PC-9 (cell line): ENCODE measurements at places on chromosomes 7 and 10.

GRCh38 chr10:89207801-89208551, 859 bp upstream of the CH25H start:
- no peak for DNase-seq

DNA sequence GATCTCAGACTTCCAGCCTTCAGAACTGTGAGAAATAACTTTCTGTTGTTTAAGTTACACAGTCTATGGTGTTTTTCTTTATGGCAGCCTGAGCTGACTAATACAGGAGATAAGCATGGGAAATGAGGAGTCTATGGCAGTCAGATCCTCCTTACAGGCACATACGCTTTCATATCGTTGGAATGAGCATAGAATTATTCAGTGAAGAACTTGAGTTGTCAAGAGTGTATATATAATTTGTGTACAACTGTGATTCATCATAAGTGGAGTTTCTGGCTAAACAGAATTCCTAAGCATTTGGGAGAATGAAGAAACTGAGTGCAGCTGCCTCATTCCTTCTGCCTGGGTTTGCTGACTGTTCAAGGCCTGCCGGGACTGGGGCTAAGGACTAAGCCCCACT, 516.7 kb downstream of the ADRA2A start:
- no peak for DNase-seq

GRCh38 chr7:19932549-19933249, 159.3 kb upstream of the TMEM196 start:
- no peak for DNase-seq

DNA sequence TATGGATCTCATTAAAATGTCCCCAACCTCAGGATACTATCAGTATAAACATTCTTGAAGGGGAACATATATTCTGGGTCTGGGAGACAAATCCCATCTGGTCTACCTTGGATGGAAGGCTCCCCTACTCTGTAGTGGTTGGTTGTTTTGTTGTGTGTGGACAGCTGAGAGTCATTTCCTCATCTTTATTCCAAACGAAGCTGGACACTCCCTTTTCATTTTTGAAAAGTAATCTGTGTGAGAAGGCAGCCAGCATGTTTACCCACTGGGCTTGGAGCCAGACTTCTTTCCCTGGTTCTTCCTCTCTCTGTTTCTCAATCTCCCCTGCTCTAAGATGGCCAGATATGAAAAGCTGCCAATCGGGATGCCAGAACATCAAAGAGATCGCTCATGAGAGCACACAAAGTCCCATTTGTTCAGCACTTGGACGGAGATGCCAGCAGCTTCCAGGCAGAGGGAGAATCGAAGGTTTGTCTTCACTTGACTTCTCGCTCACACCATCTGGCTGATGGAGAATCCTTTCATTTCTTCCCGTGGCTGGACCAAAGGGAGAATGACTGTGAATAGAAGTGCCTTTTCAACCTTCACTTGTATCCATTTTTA, 108.1 kb upstream of the AGR3 start:
- DNase-seq: peak; percentile 92

DNA sequence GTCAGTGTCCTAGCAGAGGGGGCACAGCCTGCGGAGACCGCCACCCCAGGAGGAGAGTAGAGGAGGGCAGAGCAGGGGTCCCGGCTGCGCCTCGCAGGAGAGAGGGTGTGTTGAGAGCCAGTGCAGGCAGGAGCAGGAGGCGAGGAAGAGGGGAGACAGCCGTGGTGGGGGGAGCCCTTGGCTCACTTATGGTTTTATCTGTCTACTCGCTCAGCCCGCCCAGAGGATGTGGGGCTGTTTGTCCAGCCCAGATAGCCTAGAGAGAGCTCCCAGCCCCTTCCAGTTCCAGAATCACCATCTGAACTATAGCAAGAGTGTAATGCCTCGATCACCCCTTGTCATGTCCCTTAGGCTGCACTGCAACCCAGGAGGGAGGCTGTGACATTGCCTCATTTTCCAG, 26.6 kb downstream of the SLC29A3 start:
- DNase-seq: no peak

GRCh38 chr10:89470628-89471027, 56.3 kb downstream of the IFIT5 start:
- DNase-seq: no peak

DNA sequence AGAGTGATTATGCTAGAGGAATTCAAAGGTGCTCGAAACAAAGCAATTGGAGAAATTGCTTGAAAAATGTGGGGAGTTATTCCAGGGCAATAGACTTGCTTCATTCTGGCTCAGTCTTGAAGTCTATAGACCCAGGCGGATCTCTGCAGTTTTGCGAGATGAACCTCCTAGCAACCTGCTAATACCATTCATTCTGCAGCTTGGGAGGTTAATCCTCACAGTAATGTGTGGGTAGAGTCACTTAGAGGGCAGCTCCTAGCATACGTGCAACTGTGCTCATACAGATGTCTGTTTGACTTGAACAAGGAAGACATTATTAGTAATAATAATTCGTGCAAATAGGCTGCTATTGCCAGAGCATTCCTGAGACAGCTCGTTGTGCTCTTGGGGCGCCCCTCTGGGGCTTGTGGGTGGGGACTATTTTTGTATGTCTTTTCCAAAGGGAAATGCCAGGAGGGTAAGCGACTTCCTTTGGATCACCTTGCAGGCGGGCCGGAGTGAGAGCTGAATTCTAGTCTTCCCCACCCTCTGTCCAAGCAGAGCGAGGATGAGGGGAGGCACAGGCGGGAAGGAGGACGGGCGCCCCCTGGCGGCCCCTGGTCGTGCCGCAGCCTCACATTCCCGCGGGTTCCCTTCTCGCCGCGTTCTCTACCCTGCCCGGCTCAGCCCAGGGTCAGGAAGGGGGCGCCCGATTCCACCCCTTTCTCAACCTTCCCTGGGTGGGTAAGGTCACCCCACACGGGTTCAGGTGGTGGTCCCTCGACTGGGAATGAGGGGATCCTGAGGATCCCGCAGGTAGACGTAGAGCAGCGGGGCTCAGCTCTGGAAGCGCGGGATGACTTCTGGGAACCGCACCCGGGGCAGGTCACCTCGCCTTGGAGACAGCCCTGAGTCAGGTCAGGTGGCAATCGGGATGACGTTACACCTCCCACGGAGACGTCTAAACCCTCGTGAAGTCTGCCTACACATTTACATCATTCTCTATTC, 241.5 kb downstream of the PHTF2 start:
- DNase-seq: no peak

- DNase-seq: peak; percentile 41
Measured at GRCh38 chr10:119250641-119251314, 43.4 kb downstream of the GRK5 start.

GRCh38 chr7:127938588-127938987, 92.6 kb downstream of the LRRC4 start:
- DNase-seq: no peak

- no peak for DNase-seq
Measured at GRCh38 chr7:101399759-101400158, 37.1 kb downstream of the COL26A1 start.

DNA sequence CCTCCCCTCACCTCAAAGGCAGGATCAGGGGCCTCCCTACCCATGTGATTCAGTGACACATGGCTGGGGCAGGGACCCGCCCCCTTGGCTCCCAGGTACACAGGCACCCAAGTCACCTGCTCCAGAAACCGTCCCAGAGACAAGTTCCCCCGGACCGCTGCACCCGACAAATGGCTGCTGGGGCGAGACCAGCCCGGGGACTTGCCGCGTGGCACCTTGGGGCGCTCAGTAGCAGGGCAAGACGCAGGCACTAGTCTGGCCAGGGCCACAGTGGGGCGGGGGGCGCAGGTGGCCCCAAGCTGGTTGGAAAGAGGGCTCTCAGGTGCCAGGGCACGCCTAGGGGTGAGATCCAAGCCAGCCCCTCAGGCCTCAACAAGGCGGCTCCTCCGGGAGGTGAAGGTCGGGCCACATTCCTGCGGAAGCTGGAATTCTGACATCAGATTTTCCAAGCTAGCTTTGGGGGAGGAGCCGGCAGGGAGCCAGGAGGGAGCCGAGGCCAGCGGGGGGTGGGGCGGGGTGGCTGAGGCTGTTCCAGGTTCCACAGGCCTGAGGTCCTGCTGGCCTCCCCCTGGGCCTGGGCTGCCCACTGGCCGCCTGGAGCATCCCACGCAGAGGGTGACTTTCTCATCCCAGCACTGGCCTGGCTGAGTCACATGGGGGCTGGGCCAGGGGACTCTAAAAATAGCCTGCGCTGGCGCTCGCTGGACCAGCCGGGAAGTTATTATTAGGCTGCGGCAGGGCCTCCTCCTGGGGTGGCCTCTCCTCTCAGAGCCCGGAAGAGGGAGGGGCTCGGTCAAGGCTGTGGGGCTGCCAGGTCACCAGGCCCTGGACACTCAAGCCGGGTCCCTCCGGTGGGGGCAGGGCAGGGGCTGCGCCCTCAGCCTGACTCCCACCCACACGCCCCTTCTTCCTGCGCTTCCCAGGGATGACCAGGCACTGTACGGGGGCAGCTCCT, 20.5 kb upstream of the INPP5A start:
- peak; percentile 86 for DNase-seq

DNA sequence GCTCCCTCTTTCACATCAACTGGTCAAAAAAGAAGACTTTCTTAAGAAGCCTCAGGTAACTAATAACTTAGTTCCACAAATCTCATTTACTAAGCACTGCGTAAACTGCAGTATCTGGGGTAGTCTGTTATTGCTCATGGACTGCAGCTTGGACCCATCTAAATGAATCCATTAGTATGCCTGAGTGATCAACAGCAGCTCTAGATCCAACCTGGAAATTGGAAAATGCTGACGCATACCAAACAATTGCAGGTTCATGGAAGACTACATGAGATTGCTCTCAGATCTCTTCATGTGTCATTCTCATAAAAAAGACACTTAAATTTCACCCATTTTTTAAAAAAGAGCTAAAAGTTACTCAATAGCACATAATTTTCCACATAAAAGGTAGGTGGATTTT, 121.6 kb downstream of the IDE start:
- DNase-seq: no peak

GRCh38 chr7:92992483-92992882, 125.3 kb downstream of the SAMD9 start:
- DNase-seq: no peak

GRCh38 chr10:1476455-1476803, 260.9 kb downstream of the ADARB2 start:
- DNase-seq: no peak

DNA sequence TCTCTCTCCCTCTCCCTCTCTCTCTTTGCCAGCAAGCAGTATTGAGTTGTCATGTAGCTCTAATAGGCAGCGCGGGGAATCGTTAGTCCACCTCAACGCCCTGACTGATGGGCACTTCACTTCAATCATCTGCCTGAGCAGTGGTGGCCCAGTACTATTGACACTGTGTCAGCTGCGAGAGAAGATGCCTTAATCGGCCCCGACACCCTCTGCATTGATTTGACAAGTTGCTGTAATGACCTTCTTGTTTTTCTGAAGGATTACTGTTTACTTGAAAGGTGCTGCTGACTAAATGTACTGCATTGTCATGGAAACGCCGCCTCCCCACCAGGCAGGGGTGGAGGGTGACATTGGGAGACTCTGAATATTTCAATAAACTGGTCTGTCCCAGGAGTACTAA, 913.8 kb downstream of the KCNMA1 start:
- no peak for DNase-seq

DNA sequence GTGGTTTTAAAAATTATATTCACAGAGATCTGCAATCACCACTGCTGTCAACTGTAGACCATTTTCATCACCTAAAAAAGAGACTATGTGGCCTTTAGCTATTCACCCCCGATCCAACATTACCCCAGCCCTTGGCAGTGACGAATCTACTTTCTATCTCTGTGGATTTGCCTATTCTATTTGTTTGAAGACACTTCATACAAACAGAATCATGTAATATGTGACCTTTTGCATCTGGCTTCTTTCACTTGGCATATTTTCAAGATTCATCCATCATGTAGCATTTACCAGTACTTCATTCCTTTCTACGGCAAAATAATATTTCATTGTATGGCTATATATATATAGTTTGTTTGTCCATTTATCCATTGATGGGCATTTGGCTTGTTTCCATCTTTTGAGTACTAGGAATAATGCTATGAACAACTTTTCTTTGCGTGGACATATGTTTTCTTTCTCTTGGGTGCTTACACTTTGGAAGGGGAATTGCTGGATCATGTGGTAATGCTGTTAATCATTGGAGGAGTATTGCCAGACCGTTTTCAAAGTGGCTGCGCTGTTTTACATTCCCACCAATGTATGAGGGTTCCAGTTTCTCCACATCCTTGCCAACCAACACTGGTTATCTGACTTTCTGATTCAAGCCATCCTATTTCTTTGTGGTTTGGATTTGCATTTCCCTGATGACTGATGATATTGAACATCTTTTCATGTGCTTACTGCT, 22.3 kb downstream of the ADAMTS14 start:
- DNase-seq: no peak

DNA sequence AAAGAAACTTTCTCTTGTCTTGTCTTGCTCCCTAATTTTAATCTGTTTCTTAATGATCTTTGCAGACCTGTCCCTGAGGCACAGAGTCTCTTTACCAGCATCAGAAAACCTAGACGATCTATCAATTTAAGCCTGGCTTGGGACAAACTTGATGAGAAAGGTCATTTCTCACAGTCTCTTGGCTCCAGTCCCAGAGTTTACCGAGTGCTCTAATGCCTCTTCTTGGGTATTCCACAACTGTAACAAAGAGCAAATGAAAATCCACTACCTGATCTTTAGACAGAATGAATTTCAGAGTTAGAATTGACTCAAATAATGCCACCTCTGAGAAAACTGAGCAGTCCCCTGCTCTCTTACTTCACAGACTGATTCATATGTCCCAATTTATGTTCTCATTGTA, 106.4 kb upstream of the DNAJB12 start:
- DNase-seq: no peak

DNA sequence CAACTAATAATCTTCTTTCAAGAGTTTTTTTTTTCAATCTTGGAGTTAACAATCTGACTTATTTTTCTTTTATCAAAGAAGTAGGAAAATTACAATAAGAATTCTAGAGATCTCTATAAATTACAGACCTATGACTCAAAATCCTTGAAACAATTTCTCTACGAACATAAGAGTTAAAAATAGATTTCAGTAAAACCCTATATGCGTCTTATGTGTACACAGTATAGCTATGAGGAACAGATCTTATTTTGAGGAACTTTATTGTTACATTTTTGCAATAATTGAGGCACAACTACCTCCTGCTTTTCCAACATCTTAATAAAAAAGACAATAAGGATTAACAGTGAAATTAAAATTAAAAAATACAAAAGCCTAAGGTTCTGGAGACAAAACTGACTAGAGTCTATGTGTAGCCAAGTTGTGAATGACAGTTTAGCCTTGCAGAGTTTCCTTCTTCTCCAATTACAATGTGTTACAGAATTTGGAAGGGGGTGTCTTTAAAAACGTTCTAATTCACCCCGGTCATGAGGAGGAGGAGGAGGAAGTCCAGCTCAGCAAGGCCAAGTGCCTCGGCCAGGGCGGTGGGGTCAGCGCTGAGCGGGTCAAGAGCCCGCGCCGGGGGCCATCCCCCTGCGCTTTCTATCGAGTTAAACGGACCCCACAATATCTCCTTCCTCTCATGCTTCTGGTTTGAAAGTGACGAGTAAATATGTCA, 40.5 kb downstream of the AMZ1 start:
- no peak for DNase-seq

- DNase-seq: no peak
Measured at GRCh38 chr7:117411539-117411938, 15.8 kb downstream of the ASZ1 start.
